Psoas muscle (tissue), 8 donors: ENCODE measurements at places on chromosomes 5 and 9. TPM values are rescaled to one million over a fixed set of nuclear protein-coding genes. Genes with fewer than 3 reads are reported as not detected.

DNA sequence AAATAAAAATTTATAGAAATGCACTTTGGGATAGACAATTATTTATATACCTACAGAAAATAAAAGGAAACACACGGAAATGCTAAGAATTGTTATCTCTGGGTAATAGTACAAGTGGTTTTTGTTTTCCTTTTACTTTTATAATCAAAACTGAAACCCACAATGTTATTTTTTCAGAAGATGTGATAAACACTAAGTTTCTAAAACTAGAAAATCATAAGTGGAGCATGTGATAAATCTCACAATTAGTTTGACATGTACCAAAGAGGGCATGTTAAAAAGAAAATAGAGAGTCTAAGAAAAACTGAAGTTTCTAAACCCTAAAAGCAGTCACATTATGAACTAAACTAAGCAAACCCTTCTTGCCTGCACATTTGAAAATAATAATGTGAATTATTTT lies 61.1 kb downstream of the OXCT1 start:
- DNase-seq, result no peak
- no peaks in the 10 kb centered on the region for H3K4me1 ChIP-seq
- H3K36me3 ChIP-seq, result no peaks in the 10 kb centered on the region
- H3K4me3 ChIP-seq, result no peak overlapping the region

GRCh38 chr5:169132302-169132660 lies 168.7 kb downstream of the SLIT3 start:
- no peaks in the 10 kb centered on the region for H3K4me1 ChIP-seq
- no peaks in the 10 kb centered on the region for H3K36me3 ChIP-seq
- no peak overlapping the region for H3K4me3 ChIP-seq
- no peak overlapping the region for H3K27ac ChIP-seq

DNA sequence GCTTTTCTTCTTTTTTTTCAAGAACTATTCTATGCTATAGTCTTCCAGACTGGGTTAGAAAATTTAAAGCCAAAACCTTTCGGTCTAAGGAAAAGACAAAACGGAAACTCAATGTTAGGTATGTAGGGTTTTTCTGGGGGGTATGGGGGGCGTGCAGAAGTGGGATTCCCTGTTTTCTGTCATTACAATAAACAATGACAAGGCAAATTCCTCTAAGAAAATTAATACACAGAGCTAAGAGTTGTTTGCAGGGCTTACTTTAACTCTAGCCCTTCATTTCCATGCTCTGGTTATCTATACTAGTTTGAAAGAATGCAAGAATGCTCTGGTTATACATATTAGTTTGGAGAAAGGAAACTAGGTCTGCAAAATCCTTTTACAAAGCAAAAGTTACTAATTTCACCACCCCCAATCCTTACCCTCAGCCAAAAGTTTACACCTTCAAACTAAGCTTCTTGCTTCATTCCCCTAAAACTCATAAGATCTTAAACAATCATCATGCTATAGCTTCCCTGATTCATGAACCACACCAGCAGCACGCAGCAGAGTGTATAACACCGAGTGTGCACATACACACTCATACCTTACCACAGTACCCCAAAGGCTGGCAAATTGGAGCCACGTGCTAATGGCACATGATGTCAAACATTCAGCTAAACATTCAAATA lies 89.1 kb upstream of the NR5A1 start:
- no peak overlapping the region for H3K27ac ChIP-seq
- H3K4me1 ChIP-seq, result no peaks in the 10 kb centered on the region
- H3K4me3 ChIP-seq, result no peak overlapping the region
- no peaks in the 10 kb centered on the region for H3K27me3 ChIP-seq

GRCh38 chr9:132044176-132044875 lies 35.3 kb downstream of the MED27 start:
- H3K27me3 ChIP-seq, result no peaks in the 10 kb centered on the region
- H3K4me3 ChIP-seq, result no peak overlapping the region
- no peak overlapping the region for H3K27ac ChIP-seq
- H3K36me3 ChIP-seq, result no peaks in the 10 kb centered on the region
- H3K4me1 ChIP-seq, result peaks cover 20% of the 10 kb centered on the region

GRCh38 chr5:135272311-135272805 lies 126.7 kb downstream of the MACROH2A1 start:
- no peak overlapping the region for H3K4me3 ChIP-seq
- peak overlapping the region; percentile 83 for H3K27ac ChIP-seq
- peaks cover 39% of the 10 kb centered on the region for H3K4me1 ChIP-seq
- H3K27me3 ChIP-seq, result no peaks in the 10 kb centered on the region
- DNase-seq, result no peak

- H3K36me3 ChIP-seq, result no peaks in the 10 kb centered on the region
- no peaks in the 10 kb centered on the region for H3K27me3 ChIP-seq
- H3K4me3 ChIP-seq, result no peak overlapping the region
- no peaks in the 10 kb centered on the region for H3K4me1 ChIP-seq
- no peak for DNase-seq
- H3K27ac ChIP-seq, result no peak overlapping the region
These were observed 1146.9 kb upstream of the DMAC1 start for GRCh38 chr9:8946461-8946860.

- H3K4me1 ChIP-seq, result no peaks in the 10 kb centered on the region
- no peaks in the 10 kb centered on the region for H3K36me3 ChIP-seq
- DNase-seq, result no peak
- no peak overlapping the region for H3K4me3 ChIP-seq
- H3K27me3 ChIP-seq, result no peaks in the 10 kb centered on the region
These were observed 75.8 kb upstream of the CDH12 start for GRCh38 chr5:22928821-22929482.

GLDC gene
- 0.30 TPM for total RNA-seq

GADD45G gene
- total RNA-seq, result 11.1 TPM

P4HA2 gene
- 21.6 TPM for total RNA-seq

LHX6 gene
- total RNA-seq, result 1.3 TPM
